Right lobe of liver (tissue), 6 donors: ENCODE measurements at places on chromosomes 1 and 21. TPM values are rescaled to one million over a fixed set of nuclear protein-coding genes. Genes with fewer than 3 reads are reported as not detected.

KRTAP13-1 gene
- total RNA-seq, result not detected

GRCh38 chr1:52676249-52676903 lies 21.8 kb downstream of the COA7 start:
- DNase-seq, result peak; percentile 62
- peak overlapping the region; percentile 62 for H3K27ac ChIP-seq
- H3K4me1 ChIP-seq, result no peaks in the 10 kb centered on the region
- H3K27me3 ChIP-seq, result no peaks in the 10 kb centered on the region

NHLH2 gene
- total RNA-seq, result not detected

CELA3B gene
- not detected for total RNA-seq

DNA sequence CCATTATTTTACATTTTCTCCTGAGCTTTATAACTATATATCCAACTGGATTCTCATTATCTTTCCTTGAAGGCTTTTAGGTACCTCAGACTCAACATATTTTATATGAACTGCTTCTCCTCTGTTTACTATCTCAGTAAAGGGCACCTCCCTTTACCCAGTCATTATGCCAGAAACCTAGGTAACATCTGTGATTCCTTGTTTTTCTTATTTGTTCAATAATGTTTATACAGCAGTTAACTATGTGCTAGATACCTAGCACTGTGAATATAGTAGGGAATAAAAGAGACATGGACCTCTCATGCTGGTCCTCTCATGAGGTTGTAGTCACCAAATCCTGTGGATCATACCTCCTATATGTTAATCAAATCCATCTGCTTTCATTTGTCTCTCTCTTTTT lies 25.6 kb downstream of the PPP1R12B start:
- DNase-seq, result no peak
- no peak overlapping the region for H3K27ac ChIP-seq
- no peaks in the 10 kb centered on the region for H3K27me3 ChIP-seq
- no peaks in the 10 kb centered on the region for H3K4me1 ChIP-seq
- H3K36me3 ChIP-seq, result no peaks in the 10 kb centered on the region
- H3K4me3 ChIP-seq, result no peak overlapping the region

- no peaks in the 10 kb centered on the region for H3K36me3 ChIP-seq
- no peak overlapping the region for H3K27ac ChIP-seq
- DNase-seq, result no peak
Observed at GRCh38 chr1:12809933-12810332, 18.7 kb downstream of the PRAMEF1 start.

SELL gene
- 2.1 TPM for total RNA-seq

GRCh38 chr1:226362891-226363447 lies 44.9 kb downstream of the PARP1 start:
- no peaks in the 10 kb centered on the region for H3K27me3 ChIP-seq
- no peaks in the 10 kb centered on the region for H3K4me1 ChIP-seq
- H3K27ac ChIP-seq, result no peak overlapping the region
- H3K4me3 ChIP-seq, result no peak overlapping the region
- DNase-seq, result no peak
- peaks cover 93% of the 10 kb centered on the region for H3K36me3 ChIP-seq

GRCh38 chr21:38679534-38679933 lies 126.2 kb upstream of the ETS2 start:
- H3K27ac ChIP-seq, result no peak overlapping the region
- H3K27me3 ChIP-seq, result no peaks in the 10 kb centered on the region
- no peaks in the 10 kb centered on the region for H3K4me1 ChIP-seq

- peak within 1 kb of the TSS; percentile 40 for H3K27ac ChIP-seq
- H3K27me3 ChIP-seq, result no peaks in the 10 kb centered on the region
- DNase-seq, result peak; percentile 91
- H3K4me1 ChIP-seq, result no peaks in the 10 kb centered on the region
- H3K4me3 ChIP-seq, result peak within 1 kb of the TSS; percentile 66
Observed at GRCh38 chr1:161098210-161099068, at the start of gene KLHDC9. Gene KLHDC9 (plus strand): TSS chr1:161098361. CDS start chr1:161098536, 175 bp downstream.

DNA sequence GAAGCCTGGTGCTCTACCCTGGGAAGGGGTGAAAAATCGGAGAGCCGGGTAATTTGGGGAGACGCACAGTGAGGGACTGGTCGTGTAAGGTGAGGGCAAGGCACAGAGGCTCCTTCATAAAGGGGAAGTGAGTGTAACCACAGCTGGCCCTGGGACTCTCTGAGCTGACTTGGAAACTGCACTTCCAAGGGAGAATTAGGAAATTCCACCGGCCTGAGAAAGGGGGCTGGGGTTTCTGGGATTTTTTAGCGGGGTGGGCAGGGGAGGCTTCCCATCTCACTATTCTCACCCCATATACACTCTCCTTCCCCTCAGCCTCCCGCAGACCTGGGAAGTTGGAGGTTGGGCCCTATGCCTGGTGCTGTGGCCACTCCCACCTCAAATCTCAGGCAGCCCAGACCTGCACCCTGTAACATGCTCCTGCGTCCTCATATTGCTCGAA lies 88.3 kb upstream of the IPO9 start:
- H3K4me3 ChIP-seq, result no peak overlapping the region
- no peak overlapping the region for H3K27ac ChIP-seq
- peaks cover 13% of the 10 kb centered on the region for H3K4me1 ChIP-seq
- H3K27me3 ChIP-seq, result no peaks in the 10 kb centered on the region

GRCh38 chr21:17044696-17045095 lies 468.1 kb upstream of the CXADR start:
- DNase-seq, result no peak
- no peaks in the 10 kb centered on the region for H3K27me3 ChIP-seq
- no peaks in the 10 kb centered on the region for H3K4me1 ChIP-seq
- no peak overlapping the region for H3K4me3 ChIP-seq

CYP2J2 gene
- total RNA-seq, result 81.7 TPM

GRCh38 chr1:116326486-116326885 lies 46.6 kb upstream of the ATP1A1 start:
- H3K4me1 ChIP-seq, result no peaks in the 10 kb centered on the region
- H3K27ac ChIP-seq, result peak overlapping the region; percentile 48
- no peaks in the 10 kb centered on the region for H3K27me3 ChIP-seq
- H3K4me3 ChIP-seq, result no peak overlapping the region
- DNase-seq, result no peak

RNF2 gene
- 6.2 TPM for total RNA-seq

- H3K36me3 ChIP-seq, result no peaks in the 10 kb centered on the region
- no peaks in the 10 kb centered on the region for H3K27me3 ChIP-seq
- H3K4me3 ChIP-seq, result no peak overlapping the region
- peak overlapping the region; percentile 0 for H3K27ac ChIP-seq
- DNase-seq, result no peak
- peaks cover 19% of the 10 kb centered on the region for H3K4me1 ChIP-seq
Observed at GRCh38 chr1:42173155-42173933, 8.8 kb upstream of the GUCA2A start.

DNA sequence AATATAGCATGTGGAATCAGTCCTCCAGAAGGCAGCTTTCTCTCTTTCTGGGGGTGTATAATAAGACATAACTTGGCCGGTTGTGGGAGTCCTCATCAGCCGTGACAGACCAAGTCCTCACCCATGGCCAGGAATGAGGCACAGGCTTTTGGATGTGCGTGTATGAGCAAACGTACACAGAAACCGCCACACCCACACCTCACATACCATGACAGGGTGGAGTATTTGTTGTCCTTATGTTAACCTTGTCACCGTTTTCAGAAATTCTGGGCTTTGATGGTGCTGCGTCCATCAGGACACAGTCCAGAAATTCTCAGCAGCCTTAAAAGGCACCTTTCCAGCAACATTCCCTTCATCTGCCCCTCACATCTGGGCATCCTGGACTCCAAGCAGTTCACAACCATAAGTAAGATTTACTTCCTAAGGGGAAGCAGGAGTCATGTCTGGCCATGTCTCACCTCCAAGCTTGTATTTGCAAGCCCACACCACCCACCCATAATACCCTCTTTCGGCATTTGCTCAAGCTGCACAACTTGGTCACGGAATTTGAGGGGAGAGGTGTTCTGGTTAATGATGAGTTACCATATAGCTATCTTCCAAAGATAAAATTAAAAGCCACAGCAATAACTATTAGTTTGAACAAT lies 12.4 kb downstream of the C1orf116 start:
- H3K27ac ChIP-seq, result no peak overlapping the region
- no peaks in the 10 kb centered on the region for H3K36me3 ChIP-seq
- no peaks in the 10 kb centered on the region for H3K27me3 ChIP-seq
- DNase-seq, result no peak

ODF2L gene
- total RNA-seq, result 3.9 TPM

UTS2 gene
- total RNA-seq, result not detected

GRCh38 chr1:92707709-92708108 lies 77.2 kb downstream of the EVI5 start:
- H3K4me1 ChIP-seq, result peaks cover 8% of the 10 kb centered on the region
- H3K27ac ChIP-seq, result no peak overlapping the region
- no peak for DNase-seq
- no peak overlapping the region for H3K4me3 ChIP-seq
- H3K27me3 ChIP-seq, result no peaks in the 10 kb centered on the region

GRCh38 chr21:35942211-35943144 lies 117.8 kb downstream of the SETD4 start:
- no peak for DNase-seq
- H3K27me3 ChIP-seq, result no peaks in the 10 kb centered on the region
- peaks cover 3% of the 10 kb centered on the region for H3K4me1 ChIP-seq
- H3K36me3 ChIP-seq, result no peaks in the 10 kb centered on the region

DNA sequence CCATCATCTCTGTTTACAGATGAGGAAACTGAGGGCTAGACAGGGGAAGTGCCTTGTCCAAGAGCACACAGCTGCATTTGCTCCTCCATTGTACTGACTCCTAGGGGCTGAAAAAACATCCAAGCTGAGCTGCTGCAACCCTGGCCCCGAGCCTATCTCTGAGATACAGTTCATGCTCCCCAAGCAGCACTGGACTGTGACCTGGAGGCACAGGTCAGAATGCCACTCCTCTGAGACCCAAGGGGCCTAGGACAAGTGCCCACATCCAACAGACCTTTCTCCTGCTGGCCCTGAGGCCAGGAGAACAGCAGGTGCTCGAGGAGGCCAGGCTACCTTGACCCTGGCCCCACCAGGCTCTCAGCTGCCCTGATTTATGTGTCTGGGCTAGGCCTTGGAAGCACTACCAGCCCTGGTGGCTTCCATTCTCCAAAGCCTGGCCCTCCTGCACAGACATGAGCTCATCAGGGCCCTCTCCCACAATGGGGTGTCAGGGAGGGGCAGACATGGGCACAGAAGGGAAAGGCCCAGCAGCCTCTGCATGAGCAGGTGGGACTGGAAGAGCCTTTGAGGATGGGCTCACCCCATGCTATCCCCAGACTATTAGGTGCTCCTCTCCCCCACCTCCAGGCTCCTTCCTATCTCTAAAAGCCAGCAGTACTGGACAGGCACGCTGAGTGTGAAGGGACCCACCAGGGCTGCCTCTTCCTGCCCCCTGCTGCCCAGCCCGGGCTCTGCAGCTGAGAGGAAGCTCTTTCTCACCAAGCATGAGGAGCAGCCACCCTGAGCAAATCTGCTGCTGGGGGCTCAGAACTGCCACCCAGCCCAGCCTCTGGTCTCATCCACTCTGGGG lies 18.8 kb downstream of the ADGRB2 start:
- DNase-seq, result peak; percentile 50
- H3K27ac ChIP-seq, result no peak overlapping the region
- H3K27me3 ChIP-seq, result no peaks in the 10 kb centered on the region
- H3K36me3 ChIP-seq, result no peaks in the 10 kb centered on the region

DNA sequence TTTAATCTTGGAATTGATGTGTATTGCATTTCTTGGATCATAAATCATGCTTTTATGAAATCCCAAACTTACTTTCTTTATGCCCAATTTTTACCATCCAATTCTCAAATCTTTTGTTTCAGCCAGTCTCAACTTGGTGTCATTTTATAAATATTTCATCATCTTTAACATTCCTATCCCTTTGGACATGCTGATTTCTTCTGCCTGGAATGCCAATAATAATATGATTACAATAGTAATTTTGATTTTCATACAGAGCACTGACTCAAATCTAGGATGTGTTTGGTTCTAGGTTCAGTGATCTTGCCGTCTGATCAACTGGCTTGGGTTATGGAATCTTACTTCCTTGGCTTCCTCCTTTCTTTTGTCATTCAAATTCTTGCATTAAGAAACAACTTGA lies 12.8 kb downstream of the RRP15 start:
- H3K27ac ChIP-seq, result no peak overlapping the region
- H3K4me1 ChIP-seq, result no peaks in the 10 kb centered on the region

GRCh38 chr1:35894183-35894582 lies 11.2 kb downstream of the AGO1 start:
- no peak overlapping the region for H3K27ac ChIP-seq
- H3K36me3 ChIP-seq, result no peaks in the 10 kb centered on the region
- DNase-seq, result peak; percentile 29

OPTC gene
- not detected for total RNA-seq

SPRR5 gene
- not detected for total RNA-seq

DNA sequence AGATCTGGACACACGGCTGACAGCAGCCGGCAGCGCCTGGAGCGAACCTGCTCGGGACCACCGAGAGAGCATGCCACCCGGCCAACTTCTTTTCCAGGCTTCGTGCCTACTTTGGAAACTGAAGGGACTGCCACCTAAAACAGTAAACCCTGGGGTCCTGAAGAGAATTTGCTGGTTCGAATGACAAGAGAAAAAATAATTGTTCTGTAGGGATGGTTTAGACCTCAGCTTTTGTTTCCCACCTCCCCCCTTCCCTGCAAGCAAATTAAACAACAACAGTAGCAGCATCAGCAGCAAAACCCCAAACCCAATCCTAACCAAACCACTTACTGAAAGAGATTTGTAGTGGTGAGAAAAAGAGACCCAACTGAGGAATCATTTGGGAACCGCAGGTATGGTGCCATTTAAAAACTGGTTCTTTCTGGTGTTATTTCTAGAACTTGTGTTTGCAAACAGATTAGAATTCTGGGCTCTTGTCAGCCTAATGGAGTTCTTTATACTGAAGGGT lies 105.6 kb downstream of the LEPR start:
- no peaks in the 10 kb centered on the region for H3K36me3 ChIP-seq
- H3K4me1 ChIP-seq, result peaks cover 6% of the 10 kb centered on the region
- DNase-seq, result no peak
- H3K27me3 ChIP-seq, result no peaks in the 10 kb centered on the region
- H3K27ac ChIP-seq, result peak overlapping the region; percentile 65

SLFNL1 gene
- total RNA-seq, result 0.27 TPM

- peak overlapping the region; percentile 39 for H3K27ac ChIP-seq
- H3K27me3 ChIP-seq, result no peaks in the 10 kb centered on the region
- H3K4me3 ChIP-seq, result peak overlapping the region; percentile 60
- H3K4me1 ChIP-seq, result no peaks in the 10 kb centered on the region
- no peak for DNase-seq
- H3K36me3 ChIP-seq, result no peaks in the 10 kb centered on the region
Observed at GRCh38 chr1:38004284-38005108, 818 bp downstream of the FHL3 start.

DNA sequence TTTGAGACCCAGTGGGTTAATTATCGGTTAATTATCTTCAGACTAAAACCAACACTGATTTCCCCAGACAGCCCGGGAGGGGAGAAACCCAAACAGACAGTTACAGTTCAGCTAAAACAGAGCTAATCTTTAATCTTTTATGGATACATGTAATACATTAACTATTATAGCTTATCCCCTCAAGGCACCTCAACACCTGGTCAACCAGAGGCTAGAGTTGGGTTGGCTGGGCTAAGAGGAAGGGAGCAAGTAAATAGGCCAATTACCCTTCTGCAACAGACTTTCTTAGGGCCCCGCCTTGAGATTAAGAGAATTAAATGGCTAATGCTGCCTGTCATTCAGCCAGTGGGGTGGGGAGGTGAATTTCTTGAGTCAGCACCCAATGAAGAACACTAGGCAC lies 6.6 kb upstream of the MED18 start:
- peaks cover 25% of the 10 kb centered on the region for H3K4me1 ChIP-seq
- peak overlapping the region; percentile 24 for H3K27ac ChIP-seq
- H3K36me3 ChIP-seq, result no peaks in the 10 kb centered on the region
- no peak for DNase-seq
- no peaks in the 10 kb centered on the region for H3K27me3 ChIP-seq

GRCh38 chr1:156622581-156623297 lies 3.5 kb downstream of the HAPLN2 start:
- no peak overlapping the region for H3K4me3 ChIP-seq
- H3K27ac ChIP-seq, result no peak overlapping the region
- no peaks in the 10 kb centered on the region for H3K36me3 ChIP-seq
- peaks cover 19% of the 10 kb centered on the region for H3K4me1 ChIP-seq
- DNase-seq, result no peak
